Stimulated activated CD8-positive, alpha-beta memory T cell treated with anti-CD3 and anti-CD28 coated beads, Interleukin-7, amount 100 ng/mL, for 4 hours (primary cell): ENCODE measurements at places on chromosomes 6 and 20.

- no peak for DNase-seq
These were observed 707.0 kb downstream of the EPM2A start for GRCh38 chr6:145028144-145028818.

DNA sequence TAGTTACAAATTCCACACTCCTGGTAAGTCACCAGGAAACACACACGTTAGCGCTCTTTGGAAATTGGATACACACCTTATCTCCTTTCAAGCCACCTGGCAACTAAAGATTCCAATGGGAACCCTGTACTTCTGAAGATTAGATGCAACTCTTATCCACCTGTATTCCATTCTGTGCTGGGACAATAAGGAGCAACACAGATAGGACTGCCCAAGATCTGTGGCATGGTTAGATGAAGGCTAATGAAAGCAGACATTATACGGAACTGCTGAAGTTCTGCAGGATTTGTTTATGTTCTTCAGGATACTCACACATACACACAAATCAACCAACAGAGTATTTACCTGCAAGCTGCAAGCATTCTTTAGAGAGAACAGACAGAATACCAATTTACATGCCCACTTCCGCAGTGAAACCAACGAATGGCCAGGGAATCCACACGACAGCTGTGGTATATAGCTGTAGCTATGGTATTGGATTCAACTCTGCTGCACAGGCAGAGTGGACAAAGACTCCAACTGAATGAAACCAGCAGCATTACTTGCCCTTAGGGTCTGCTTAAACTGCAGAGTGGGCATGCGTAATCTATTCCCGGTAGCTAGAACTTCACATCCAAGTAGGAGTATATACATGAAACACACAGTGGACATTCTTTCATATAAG, 12.0 kb downstream of the NCOA5 start:
- DNase-seq = no peak

DNA sequence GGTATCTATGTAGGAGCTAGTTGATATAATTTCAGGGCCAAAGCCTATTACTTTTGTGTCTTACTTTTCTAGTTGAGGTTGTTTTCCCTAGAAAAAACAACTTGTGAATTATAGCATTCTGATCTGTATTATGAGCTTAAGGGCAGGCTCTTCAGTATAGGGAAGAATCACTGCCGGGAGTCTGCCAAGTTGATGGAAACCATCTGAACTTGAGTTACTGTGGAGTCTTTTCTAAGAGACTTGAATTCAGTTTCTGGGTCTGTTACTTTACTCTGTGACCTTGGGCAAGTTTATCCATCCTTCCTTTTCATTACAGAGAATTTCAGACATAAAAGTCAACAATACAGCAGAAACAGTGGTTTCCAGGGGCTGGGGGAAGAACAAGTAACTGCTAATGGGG, 2.1 kb upstream of the CASS4 start:
- DNase-seq = no peak

GRCh38 chr6:34979218-34979617, 90.2 kb downstream of the ANKS1A start:
- no peak for DNase-seq

DNA sequence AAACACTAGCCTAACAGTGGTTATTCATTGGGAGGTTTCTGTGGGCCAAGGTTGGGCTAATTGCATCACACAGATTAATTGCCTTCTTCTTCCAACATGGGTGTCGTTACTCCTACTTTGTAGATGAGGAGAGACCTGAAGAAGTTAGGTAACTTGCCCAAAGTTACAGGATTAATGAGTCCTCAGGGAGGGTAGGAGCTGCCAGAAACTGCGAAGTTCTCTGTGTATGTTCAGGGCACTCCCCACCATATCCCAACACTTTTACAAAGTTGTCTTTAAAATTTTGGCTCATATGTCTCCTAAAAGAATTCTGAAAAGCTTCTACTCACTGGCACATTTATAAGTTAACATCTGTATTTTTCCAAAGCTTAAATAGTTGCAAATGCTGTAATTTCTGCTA, 323.5 kb upstream of the HSF2 start:
- no peak for DNase-seq
